ENCODE measurements at places on chromosomes 3 and 15. TPM values are rescaled to one million over a fixed set of nuclear protein-coding genes. Genes with fewer than 3 reads are reported as not detected.

RRP9 gene
- total RNA-seq: 22.5 TPM

TTLL3 gene
- 59.6 TPM for total RNA-seq

GADL1 gene
- total RNA-seq: 1.9 TPM

PPARG gene
- total RNA-seq: 17.1 TPM

- DNase-seq: peak; percentile 13
Observed at GRCh38 chr3:171459137-171459941, 866 bp downstream of the TNIK start.

DNA sequence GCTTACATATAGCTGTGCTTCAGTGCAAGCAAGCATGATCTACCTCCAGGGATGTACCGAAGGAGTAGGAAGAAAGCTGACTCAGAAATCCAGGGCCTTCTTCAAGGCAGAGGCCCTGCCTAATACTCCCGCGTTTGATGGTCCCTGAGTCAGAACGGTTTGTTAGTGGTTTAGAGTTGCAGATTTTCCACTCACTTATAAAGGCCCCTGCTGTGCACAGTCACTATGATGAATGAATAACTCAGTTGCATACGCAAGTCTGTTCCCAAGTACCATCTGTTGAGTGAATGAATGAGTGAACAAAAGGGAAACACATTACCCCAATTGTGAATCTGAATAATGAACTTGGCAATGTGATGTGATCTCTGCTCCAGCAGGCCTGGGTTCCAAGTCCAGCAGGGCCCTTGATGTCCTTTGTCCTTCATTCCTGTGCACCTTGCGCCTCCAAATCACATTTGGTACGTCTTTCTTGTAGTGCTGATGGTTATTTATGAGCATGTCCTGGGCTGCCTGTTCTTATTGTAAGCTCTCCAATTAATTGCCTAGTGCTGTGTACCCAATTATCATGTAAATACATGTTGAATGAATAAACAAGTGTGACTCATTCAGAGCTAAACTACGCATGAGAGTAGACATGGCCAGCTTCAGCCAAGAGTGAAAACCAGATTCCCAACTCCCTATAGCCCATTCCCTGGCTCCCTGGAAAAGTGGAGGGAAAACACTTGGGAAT lies 85.3 kb upstream of the LIMD1 start:
- DNase-seq: no peak

SAMD7 gene
- not detected for total RNA-seq

Data from progenitor cell of endocrine pancreas (in vitro differentiated cells).